ENCODE measurements at places on chromosomes 5 and 9. TPM values are rescaled to one million over a fixed set of nuclear protein-coding genes. Genes with fewer than 3 reads are reported as not detected.

Gene TAF11L12
- total RNA-seq, result not detected

Gene FYB1
- 491 TPM for total RNA-seq

Gene STC2
- total RNA-seq, result not detected

Gene PIP5KL1
- total RNA-seq, result 1.4 TPM

Gene NDOR1
- total RNA-seq, result 37.8 TPM

DNA sequence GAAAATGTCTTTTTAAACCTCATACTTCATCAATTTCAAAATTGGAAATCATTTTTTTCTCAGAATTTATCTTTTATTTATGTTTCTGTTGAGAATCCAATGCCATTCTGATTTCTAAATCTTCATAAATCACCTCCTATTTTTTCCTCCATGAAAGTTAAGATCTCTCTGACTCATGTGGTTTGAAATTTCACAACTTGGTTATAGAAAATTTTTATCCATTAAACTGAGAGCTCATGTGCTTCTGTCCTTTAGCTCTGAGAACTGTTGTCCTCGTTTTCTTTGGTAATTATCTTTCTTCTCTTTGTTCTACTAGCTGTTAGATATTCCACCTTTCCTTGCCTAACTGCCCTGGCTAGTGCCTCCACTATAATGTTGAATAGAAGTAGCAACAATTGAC, 1.5 kb upstream of the RNF180 start:
- no peak for DNase-seq

- no peak for DNase-seq
Measured at GRCh38 chr5:40273936-40274335, 405.8 kb upstream of the PTGER4 start.

- DNase-seq, result no peak
Measured at GRCh38 chr5:111069839-111070238, 1.7 kb upstream of the TSLP start.

- no peak for DNase-seq
Measured at GRCh38 chr9:123725389-123725788, 204.5 kb downstream of the DENND1A start.

- no peak for DNase-seq
Measured at GRCh38 chr9:20378851-20379250, 243.4 kb downstream of the MLLT3 start.
